Thoracic aorta (tissue), 2 donors: ENCODE measurements at places on chromosomes 13 and 19. TPM values are rescaled to one million over a fixed set of nuclear protein-coding genes. Genes with fewer than 3 reads are reported as not detected.

DNA sequence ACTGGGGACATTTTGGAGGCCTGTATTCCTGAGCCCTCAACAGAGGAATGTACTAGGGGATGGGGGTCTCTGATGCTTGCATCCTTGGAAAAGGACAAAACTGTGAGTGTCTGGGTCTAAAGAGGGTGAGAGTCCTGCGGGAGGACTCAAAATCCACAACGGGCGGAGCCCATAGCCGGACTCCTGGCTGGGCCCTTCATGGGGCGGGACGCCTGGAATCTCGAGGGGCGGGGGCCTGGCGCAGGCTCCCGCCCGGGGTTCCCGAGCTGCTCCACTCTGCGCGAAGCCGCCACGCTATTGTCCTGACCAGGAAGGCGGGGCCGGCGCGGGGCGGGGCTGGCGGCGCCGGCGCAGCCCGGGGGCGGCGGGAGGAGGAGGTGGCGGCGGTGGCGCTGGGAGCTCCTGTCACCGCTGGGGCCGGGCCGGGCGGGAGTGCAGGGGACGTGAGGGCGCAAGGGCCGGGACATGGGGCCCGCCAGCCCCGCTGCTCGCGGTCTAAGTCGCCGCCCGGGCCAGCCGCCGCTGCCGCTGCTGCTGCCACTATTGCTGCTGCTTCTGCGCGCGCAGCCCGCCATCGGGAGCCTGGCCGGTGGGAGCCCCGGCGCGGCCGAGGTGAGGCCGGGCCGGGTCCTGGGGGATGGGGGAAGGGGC is at the start of gene APLP1:
Gene APLP1, plus strand, starts transcription at position 403 of the 651 bp plus-strand sequence. Its CDS starts 63 bp downstream, at position 466.
- H3K4me3 ChIP-seq: peak within 1 kb of the TSS; percentile 80
- H3K27me3 ChIP-seq: no peaks in the 10 kb centered on the region
- H3K36me3 ChIP-seq: no peaks in the 10 kb centered on the region
- H3K27ac ChIP-seq: no peak within 1 kb of the TSS
- peaks cover 20% of the 10 kb centered on the region for H3K4me1 ChIP-seq

Gene SIAH3
- total RNA-seq: not detected

Gene GPC6
- 34.9 TPM for total RNA-seq

GRCh38 chr19:39645800-39646411 is 9.8 kb upstream of the LGALS16 start:
- H3K27ac ChIP-seq: no peak overlapping the region
- H3K36me3 ChIP-seq: no peaks in the 10 kb centered on the region
- no peaks in the 10 kb centered on the region for H3K27me3 ChIP-seq

Gene PSG6
- not detected for total RNA-seq

GRCh38 chr13:37118016-37118415 is 12.6 kb upstream of the CSNK1A1L start:
- no peaks in the 10 kb centered on the region for H3K36me3 ChIP-seq
- no peak overlapping the region for H3K27ac ChIP-seq
- H3K4me3 ChIP-seq: no peak overlapping the region
- no peaks in the 10 kb centered on the region for H3K27me3 ChIP-seq

GRCh38 chr19:53978975-53979801 is 12.2 kb upstream of the CACNG6 start:
- H3K27ac ChIP-seq: no peak overlapping the region
- peaks cover 18% of the 10 kb centered on the region for H3K4me1 ChIP-seq

DNA sequence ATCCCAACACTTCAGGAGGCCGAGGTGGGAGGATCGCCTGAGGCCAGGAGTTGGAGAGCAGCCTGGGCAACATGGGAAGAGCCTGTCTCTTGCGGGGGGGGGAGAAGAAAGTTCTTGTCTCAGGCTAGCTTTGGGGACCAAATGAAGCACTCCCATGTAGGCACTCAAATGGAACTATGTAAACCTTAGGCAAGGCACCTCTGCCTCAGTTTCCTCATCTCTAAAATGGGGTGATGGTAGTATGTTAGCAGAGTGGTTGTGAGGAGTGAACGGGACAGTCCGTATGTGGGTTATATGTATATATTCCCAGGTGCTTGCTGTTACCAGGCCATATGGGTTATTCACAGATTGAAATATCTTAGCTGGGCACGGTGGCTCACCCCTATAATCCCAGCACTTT is 6.5 kb upstream of the DLL3 start:
- peaks cover 4% of the 10 kb centered on the region for H3K27me3 ChIP-seq
- no peak for DNase-seq
- peaks cover 30% of the 10 kb centered on the region for H3K36me3 ChIP-seq
- no peak overlapping the region for H3K27ac ChIP-seq
- H3K4me1 ChIP-seq: no peaks in the 10 kb centered on the region

DNA sequence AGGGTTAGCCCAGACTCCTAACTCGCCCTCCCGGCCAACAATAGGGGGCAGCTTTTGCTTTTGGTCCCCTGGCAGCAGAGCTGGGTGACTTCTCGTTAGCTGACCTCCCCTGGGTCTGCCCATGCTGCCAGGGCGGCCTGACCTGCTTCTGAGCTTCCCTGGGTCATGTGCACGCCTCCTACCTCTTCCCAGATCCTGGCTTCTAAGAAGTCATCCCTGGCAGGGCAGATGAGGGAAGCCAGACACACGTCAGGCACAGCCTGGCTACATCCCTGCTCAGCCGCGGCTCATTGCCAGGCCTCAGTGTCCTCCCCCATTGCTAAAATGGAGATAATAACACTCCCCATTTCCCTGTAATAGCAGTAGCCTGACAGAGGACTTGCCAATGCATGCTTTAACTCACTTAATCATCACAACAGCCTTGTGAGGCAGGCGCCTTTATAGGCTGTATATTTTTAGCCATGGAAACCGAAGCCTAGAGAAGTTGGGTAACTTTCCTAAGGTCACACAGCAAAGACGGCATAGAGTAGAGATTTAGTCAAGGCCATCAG is 2.1 kb downstream of the KCNK6 start:
- no peak for DNase-seq
- peak overlapping the region; percentile 95 for H3K27ac ChIP-seq
- H3K27me3 ChIP-seq: no peaks in the 10 kb centered on the region
- H3K36me3 ChIP-seq: peaks cover 9% of the 10 kb centered on the region

DNA sequence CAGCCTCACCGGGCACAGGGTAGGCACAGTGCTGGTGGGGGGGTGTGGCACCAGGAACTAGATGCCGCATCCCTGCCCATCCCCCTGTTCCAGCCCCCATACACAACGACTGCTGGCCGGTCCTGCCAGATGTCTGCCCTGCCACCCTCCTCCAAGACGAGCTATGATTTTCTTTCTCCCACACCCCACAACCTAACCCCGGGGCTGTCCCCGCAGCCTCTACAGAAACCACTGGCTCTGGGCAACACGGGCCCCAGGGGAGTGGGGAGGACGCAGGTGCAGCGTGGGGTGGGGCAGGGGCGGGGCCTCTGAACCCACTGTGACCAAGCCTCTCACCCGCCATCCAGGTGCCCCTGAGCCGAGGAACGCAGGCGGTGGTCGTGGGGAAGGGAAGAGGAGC is 15.5 kb downstream of the PGLS start:
- DNase-seq: no peak
- no peak overlapping the region for H3K27ac ChIP-seq
- H3K36me3 ChIP-seq: no peaks in the 10 kb centered on the region
- no peaks in the 10 kb centered on the region for H3K27me3 ChIP-seq

Gene ENOX1
- total RNA-seq: 2.3 TPM

- DNase-seq: no peak
- no peaks in the 10 kb centered on the region for H3K4me1 ChIP-seq
- no peak overlapping the region for H3K4me3 ChIP-seq
- H3K27me3 ChIP-seq: no peaks in the 10 kb centered on the region
- no peaks in the 10 kb centered on the region for H3K36me3 ChIP-seq
These were observed 36.7 kb downstream of the FAM124A start for GRCh38 chr13:51258612-51259548.

DNA sequence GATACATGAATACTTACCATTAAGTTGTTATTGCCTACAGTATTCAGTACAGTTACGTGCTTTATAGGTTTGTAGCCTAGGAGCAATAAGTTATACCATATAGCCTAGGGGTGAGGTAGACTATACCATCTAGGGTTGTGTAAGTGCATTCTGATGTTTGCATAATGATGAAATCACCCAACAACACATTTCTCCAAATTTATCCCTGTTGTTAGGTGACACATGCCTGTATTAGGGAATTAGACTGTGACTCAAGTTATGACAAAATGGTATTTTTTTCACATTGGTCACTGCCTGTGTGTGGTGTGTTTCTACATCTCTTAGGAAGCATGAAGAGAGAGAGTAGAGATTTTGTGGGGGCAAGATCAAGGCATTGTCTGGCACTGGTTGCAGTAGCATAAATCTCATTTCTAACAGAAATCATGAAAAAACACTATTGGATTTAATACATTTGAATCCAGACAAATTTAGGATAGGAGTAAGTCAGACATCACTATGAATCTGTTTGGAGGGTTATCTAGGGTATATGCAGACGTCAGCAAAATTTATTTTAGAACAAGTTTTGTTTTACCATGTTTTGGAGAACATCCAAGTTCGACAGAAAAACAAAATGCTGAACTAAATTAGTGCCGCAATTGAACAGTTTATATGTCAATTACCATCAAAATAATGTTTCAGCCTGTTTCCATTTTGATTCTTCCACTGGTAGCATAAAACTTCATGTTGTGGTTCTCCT is 332.1 kb downstream of the LMO7 start:
- H3K27ac ChIP-seq: no peak overlapping the region
- H3K36me3 ChIP-seq: no peaks in the 10 kb centered on the region
- H3K27me3 ChIP-seq: no peaks in the 10 kb centered on the region
- no peak for DNase-seq
- H3K4me1 ChIP-seq: no peaks in the 10 kb centered on the region
- no peak overlapping the region for H3K4me3 ChIP-seq

Gene RUBCNL
- total RNA-seq: 14.0 TPM

Gene SHISA2
- total RNA-seq: 0.35 TPM

Gene ATP4B
- total RNA-seq: 0.85 TPM

- no peak overlapping the region for H3K27ac ChIP-seq
- no peak overlapping the region for H3K4me3 ChIP-seq
- peaks cover 14% of the 10 kb centered on the region for H3K4me1 ChIP-seq
These were observed 3.1 kb upstream of the TNFSF13B start for GRCh38 chr13:108266321-108266990.

- no peak for DNase-seq
- H3K36me3 ChIP-seq: no peaks in the 10 kb centered on the region
- no peaks in the 10 kb centered on the region for H3K27me3 ChIP-seq
- H3K4me1 ChIP-seq: no peaks in the 10 kb centered on the region
These were observed 9.8 kb downstream of the PLK5 start for GRCh38 chr19:1533510-1534150.

Gene MIA
- not detected for total RNA-seq

DNA sequence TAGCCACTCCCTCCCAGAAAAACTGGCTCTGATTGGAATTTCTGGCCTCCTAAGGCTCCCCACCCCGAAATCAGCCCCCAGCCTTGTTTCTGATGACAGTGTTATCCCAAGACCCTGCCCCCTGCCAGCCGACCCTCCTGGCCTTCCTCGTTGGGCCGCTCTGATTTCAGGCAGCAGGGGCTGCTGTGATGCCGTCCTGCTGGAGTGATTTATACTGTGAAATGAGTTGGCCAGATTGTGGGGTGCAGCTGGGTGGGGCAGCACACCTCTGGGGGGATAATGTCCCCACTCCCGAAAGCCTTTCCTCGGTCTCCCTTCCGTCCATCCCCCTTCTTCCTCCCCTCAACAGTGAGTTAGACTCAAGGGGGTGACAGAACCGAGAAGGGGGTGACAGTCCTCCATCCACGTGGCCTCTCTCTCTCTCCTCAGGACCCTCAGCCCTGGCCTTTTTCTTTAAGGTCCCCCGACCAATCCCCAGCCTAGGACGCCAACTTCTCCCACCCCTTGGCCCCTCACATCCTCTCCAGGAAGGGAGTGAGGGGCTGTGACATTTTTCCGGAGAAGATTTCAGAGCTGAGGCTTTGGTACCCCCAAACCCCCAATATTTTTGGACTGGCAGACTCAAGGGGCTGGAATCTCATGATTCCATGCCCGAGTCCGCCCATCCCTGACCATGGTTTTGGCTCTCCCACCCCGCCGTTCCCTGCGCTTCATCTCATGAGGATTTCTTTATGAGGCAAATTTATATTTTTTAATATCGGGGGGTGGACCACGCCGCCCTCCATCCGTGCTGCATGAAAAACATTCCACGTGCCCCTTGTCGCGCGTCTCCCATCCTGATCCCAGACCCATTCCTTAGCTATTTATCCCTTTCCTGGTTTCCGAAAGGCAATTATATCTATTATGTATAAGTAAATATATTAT is 6.1 kb downstream of the FOSB start:
- no peak overlapping the region for H3K27ac ChIP-seq
- no peak for DNase-seq
- H3K4me3 ChIP-seq: no peak overlapping the region
- H3K27me3 ChIP-seq: no peaks in the 10 kb centered on the region

DNA sequence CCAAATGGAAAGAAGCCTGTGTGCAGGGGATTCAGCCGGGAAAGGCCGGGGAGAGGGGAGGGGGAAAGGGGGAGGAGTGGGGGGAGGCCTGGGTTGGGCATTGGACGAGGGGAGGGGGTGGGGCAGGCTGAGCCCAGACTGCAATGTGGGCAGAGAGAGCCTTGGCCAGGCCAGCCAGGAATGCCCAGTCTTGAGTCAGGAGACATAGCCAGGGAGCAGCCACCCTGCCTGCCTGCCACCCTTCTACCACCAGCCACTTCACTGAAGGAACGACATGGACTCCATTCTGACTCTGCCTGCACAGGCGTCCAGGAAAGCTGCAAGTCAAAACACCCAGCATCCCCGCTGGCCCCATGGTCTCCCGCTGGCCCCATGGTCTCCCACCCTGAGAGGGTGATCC is 498 bp downstream of the PROZ start:
- no peaks in the 10 kb centered on the region for H3K27me3 ChIP-seq
- H3K4me3 ChIP-seq: no peak overlapping the region
- H3K4me1 ChIP-seq: no peaks in the 10 kb centered on the region

DNA sequence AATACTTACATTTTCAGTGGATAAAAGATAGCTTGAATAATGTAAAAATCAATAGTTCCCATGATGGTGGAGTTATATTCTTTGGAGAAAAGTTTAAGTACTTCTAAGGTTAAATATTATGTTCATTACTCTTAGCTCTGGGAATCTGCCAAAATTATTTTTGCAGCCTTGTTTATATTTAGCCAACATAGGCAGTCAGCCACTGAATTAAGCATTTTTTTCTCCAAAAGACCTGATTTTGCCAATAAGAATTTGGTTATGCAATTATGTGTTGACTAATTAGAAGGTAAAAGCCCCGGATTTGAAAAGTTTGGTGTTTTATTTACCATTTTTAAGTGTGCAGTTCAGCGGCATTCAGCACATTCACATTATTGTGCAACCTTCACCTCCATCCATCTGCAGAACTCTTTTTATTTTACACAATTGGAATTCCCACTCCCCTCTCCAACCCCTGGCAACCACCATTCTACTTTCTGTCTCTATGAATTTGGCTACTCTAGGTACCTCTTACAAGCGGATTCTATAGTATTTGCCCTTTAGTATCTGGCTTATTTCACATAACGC is 90.1 kb upstream of the C1QTNF9B start:
- no peaks in the 10 kb centered on the region for H3K4me1 ChIP-seq
- no peak overlapping the region for H3K27ac ChIP-seq
- DNase-seq: no peak
- H3K27me3 ChIP-seq: no peaks in the 10 kb centered on the region

DNA sequence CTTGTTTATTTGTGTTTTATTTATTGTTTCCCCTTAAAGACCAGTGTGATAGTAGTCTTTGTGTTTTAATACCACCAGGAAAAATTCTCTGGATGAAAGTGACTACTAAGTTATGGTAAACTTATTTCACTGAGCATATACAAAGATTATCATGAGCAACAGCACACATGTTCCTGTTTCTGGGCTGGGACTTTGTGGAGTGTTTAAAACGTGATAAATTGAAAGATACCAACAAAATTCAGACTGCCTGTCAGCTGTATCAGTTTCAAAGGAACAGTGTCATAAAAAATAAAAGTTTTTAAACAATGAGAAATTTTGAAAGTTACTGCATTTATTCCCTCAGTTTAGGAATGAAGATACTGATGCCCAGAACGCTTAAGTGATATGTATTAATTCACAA is 259.4 kb downstream of the DACH1 start:
- no peaks in the 10 kb centered on the region for H3K36me3 ChIP-seq
- no peak for DNase-seq
- H3K27me3 ChIP-seq: no peaks in the 10 kb centered on the region
- no peaks in the 10 kb centered on the region for H3K4me1 ChIP-seq
- no peak overlapping the region for H3K4me3 ChIP-seq

Gene KLK15
- not detected for total RNA-seq
